NCI-H774 (cell line): ENCODE measurements at places on chromosomes 16 and 17.

DNA sequence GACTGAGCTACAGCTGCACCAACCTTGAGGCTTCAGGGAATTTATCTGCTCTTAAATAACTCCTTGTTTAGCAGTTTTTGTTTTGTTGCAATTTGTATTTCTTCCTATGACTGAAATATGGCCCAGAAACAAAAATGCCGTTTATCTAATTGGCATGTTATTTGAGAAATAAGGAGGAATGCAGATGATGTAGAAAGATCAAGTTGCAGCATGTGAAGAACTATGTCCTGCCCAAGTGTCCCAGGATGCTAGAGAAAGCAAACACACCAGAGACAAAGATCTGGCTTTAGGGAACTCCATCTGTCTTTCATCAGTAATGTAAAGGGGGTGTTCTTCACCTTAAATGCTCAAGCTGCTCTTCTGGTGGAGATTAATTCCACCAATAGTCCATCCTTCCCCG lies 29.7 kb downstream of the USP31 start:
- DNase-seq, result no peak

DNA sequence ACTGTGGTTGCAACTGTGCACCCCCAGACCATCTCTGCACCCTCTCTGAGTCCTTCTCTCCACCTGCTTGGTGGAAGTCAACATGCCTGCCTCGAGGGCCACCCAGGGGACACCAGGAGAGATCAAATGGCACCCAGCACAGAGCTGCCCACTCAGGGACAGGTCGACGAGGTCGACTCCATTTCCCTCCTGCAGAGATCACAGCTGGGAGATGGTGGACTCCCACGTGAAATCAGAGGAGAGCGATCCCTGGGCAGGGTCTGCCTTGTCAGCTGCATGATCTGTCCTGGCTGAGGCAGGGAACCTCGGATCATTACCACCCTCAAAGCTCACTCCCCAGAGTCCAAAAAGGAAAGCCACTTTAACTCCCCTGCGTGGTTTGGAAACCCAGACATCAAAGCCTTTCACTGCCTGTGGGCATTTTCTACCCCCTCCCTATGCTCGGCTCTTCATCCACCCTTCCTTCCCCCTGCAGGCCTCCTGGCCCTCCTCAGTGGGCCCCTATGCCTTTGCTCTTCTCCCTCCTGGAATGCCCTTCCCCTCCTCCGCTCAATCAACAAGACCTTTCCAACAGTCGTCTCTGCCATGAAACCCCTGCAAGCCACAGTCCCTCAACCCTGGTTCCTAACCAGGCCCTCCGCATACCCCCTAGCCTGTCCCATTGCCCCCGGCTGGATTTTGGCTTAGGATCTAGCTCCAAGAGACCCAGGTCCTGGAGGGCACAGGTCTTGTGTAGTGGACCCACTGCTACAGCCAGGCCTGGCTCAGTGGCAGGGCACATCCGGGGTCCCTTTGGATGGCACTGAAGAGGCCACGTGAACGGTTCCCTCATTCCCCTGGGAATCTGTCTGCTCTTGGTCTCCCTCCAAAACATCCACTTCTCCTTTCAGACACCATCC lies 103.8 kb upstream of the RPL38 start:
- no peak for DNase-seq

DNA sequence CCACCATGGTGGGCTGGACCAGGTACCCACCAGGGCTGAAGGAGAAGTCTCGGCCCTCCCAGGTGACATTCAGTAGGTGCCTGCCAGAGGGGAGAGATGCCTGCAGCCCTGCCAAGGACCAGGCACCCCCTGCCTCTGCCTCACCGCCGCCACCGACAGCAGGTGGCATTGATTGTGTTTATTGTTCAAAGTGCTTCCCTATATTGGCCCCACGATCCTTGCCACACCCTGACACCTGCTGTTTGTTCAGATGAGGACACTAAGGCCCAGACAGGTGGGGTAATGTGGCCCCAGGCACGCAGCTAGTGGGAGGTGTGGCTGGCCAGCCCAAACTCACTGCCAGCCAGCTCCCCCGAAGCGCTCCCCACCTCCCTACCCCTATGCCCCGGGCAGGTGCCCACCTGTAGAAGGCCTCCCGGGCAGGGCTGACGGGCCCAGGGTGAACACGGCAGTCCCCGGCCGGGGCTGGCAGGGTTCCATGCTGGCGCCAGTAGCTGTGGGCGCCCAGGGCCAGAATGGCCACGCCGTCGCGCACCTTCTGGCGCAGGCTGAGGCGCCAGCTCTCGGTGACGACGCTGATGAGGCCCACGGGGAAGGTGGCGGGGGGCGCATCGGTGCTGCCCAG lies 8.0 kb downstream of the GRIN2C start:
- DNase-seq, result peak; percentile 71

GRCh38 chr16:88967830-88968588 lies 9.0 kb downstream of the CBFA2T3 start:
- no peak for DNase-seq

DNA sequence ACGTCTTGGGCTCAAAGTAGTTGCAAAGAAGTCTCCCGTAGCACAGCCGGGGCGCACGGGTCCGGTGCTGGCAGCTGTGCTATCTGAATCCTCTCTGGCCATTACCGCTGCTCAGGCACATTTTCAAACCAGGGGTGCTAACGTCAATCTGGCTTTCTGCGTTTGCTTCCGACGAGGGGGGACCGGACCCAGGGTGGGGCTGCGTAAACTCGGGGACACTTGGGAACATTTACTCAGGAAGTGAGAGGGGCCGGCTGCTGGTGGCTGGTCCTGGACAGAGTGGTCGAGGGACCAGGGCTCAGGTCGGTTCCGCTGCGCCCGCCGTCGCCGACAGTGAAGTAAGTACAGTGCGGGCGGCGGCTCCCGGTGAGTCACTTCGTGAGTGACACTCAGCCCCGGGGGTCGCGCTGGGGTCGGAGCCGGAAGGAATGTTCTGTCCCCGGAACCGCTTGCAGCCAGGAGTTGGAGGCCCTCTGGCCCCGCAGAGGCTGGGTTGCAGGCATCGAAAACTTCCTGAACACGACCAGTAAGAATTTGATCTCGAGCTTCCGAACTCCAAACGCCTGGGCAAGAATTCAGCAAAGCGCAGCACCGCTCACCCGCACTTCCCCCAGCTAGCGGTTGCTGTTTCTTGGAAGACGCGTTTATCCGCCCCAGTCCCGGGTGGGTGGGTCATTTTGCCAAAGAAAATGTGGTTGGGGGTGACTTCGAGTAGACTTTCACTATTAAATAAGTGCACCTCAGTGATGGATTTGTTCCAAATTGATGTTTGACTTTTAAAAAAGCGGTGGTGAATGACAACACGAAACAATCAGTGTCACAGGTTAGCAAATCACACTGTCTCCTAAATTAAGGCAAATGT lies 1.4 kb upstream of the HS3ST3B1 start:
- no peak for DNase-seq

- no peak for DNase-seq
Measured at GRCh38 chr17:76537288-76537577, 276 bp downstream of the CYGB start.

DNA sequence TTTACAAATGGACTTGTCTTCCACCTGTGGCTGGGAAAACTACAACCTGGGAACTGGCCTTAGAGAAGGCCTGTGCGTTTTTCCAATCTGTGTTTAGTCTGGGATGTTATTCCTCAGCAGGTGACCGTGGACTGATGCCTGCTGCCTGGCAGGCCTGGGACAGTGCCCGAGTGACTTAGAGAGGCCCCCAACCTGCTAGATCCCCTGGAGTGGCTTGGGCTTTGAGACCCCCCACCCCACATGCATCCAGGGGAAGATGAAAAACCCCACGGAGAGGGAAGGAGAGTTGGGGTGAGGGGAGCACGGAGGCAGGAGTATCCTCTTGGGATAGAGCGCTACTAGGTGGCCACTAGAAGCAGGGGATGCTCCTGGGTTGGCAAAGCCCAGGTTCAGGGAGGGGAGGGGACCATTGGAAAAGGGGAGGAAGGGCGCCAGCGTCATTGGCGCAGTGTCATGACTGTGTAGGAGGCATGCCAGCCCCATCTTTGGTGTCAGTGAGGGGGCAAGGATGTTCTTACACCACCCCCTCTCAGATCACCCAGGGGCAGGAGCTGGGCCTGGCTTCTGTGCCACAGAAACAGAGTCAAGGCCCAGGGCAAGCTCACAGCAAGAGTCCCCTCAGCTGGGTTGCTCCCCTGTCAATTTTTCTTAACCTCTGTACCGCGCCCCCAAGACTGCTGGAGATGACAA lies 54.1 kb downstream of the MEAK7 start:
- no peak for DNase-seq

GRCh38 chr16:50204453-50205108 lies 51.5 kb downstream of the TENT4B start:
- DNase-seq, result no peak

- peak; percentile 91 for DNase-seq
Measured at GRCh38 chr17:71180801-71181385, 939.9 kb upstream of the SOX9 start.

DNA sequence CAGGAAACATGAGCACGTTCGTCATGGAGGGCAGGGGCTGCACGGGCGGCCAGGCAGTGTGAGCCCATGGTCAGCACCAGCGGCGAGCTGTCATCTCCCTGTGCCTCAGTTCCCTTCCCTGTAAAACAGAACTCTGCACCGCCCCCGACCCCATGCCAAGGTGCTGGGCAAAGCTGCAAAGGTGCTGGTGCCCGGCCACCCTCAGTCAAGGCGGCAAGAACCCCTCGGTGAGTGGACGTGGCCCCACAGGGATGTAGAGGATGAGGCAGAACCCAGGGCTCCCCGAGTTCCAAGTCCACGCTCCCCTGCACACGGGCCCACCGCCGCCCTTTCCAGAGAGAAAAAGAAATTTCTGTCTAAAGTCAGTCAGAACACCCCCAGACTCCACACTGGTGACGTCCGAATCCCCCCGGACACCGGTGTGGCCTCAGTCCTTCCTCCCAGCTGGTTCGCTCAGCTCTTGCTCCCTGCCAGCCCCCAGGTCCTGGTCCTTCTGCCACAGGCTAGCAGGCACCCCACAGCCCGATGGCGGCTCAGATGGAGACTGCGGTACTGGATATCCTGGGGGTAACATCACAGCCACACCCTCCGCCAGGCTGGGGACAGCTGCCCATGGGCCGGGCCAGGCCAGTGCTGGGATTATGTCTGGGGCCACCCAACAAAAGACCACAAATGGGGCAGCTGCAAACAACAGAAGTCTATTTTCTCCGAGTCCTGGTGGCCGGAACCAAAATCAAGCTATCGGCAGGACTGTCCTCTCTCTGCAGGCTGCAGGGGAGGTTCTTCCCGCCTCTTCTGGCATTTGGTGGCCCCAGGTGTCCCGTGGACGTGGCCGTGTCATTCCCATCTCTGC lies 14.4 kb upstream of the BAHCC1 start:
- no peak for DNase-seq

GRCh38 chr17:38702166-38702915 lies 2.7 kb upstream of the MLLT6 start:
- DNase-seq, result peak; percentile 94

GRCh38 chr16:57748596-57748995 lies 13.0 kb downstream of the KATNB1 start:
- no peak for DNase-seq

DNA sequence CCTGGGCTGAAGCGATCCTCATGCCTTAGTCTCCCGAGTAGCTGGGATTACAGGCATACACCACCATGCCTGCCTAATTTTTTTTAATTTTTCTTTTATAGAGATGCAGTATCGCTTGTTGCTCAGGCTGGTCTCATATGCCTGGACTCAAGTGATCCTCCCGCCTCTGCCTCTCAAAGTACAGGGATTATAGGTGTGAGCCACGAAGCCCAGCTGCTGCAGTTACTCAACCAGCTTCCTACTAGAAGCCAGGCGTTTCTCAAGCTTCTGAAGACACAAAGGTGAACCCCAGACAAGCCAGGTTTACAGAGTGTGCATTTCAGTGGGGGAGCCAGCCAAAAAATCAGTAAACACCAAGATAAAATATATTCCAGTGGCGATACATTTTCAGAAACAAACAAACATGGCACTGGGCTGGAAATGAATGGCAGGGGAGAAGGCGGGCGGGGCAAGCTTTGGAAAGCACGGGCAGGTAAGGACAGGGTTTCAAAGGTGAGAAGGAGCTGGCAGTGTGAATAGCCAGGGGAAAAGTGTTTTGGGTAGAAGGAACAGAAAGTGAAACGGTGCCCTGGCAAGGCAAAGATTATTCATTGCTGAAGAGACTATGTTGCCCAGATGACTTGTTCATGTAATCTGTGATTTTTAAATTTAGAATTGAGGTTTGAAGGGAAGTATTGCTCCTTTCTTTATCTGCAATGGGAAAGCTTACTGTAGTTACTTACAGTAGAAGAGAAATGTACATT lies 471.1 kb downstream of the WWOX start:
- no peak for DNase-seq

DNA sequence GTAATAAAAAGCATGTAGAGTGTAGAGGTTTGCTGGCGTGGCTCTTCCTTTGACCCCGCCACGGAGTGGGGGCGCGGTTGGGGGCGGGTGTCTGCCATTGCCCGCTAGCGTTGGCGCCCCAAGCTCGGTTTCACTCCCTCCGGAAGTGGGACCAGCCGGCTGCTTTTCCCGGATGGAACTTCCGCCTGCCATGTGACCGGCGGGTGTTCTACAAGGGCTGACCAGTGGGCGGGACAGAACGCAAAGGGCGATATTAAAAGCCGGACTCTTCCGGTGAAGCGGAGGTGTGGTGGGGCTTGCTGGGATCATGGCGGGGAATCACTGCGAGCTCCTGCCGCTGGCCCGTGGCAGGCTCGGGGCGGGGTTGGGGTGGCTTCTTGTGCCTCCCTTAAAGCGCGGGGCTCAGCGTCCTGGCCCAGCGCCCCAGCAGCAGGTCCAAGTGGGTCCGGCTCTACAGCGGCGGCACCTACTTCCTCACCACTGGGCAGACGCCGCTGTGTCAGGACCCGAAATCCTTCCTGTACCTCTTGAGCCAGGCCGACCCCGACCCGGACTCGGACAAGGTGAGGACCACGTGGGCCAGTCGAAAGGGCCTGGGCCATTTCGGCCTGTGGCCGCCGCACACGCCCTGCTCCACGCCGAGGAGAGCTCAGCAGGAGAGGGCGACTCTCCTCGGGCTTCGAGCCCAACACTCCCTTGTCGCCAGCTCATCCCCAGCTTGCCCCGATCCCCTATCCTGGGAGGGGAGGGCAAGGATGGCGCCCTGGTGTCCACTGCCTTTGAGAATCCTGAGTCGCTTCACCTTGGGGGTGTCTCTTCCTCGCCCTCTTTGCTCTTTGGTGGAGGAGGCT lies 65.6 kb downstream of the PDPK1 start:
- peak; percentile 91 for DNase-seq

GRCh38 chr17:22435231-22435974 lies 743.1 kb downstream of the KCNJ18 start:
- DNase-seq, result no peak

- DNase-seq, result no peak
Measured at GRCh38 chr16:78706637-78707036, 607.2 kb downstream of the WWOX start.

DNA sequence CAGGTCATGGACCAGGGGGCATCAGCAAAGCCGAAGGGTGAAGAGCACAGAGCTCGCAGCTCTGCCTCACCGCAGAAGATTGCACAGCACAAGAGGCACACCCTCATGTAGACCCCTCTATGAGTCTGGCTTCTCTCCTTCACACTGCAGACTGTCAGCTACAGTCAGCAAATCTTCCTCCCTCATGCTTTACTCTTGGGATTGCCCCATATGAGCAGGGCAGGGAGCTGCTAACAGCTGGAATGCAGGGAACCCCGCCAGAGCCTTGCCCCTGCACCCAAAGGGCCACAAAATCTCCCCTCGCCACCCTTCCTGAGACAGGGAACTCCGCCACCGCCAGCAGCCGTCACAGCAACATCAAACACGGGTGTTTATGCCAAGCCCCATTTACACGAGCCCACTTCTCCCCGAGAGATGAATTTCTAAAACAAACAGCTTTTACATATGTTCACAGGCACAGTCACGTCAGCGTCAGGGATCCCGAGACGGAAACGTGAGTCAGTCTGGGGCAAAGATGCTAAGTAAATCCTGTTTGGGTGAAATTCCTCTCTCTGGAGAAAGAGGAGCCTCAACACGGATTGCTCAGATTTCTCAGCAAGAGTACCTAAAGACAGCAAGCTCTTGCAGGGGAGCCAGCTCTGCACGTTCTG lies 121.9 kb downstream of the CDYL2 start:
- no peak for DNase-seq
